Activated CD4-positive, CD25-positive, alpha-beta regulatory T cell treated with anti-CD3 and anti-CD28 coated beads, Interleukin-2, amount 50 U/mL, for 72 hours (primary cell): ENCODE measurements at places on chromosomes 12 and 14.

GRCh38 chr14:75181293-75182062 lies 5.1 kb upstream of the TMED10 start:
- no peak for DNase-seq

- DNase-seq = no peak
These were observed 58.2 kb downstream of the ESR2 start for GRCh38 chr14:64235652-64236640.

DNA sequence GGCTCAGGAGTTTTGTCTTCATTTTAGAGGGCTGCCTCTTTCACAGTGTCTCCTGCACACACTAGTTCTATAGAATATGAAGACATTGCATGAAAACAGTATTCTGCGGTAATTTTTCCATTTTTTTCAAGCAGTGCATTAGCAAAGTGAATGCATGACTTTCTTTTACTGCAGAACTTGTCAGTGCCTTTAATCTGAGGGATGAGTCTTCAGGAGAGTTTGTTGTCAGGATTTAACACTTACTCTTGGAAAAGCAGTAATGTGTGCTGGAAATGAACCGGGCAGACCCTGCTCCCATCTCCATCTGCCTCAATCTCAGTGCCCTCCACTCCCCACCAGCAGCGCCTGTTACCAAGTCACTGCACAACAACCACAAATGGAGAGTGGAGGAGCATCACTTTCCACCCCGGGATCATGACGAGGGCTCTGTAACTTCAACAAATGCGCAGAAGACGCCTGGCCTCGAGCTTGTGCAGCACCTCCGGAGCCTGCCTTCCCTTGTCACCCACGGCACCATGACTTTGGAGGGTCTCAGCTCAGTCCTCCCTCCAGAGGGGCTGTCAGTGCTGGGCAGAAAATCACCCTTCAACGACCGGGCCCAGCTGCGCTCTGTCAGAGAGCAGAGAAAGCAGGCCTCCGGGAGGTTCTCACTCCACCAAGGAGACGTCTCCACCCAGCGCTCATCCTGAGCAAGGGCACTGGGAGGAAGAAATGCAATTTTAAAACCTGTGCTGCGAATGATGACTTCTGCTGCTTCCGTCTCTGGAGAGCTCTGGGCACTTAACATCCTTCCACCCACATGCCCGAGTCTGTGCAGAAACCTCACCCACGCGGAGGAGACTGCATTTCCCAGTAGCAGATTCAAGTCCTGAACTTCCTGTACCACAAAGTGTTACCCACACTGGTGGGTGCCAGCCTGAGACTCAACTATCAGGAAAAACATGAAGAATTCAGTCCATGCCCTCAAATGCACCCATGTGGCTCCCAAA lies 255.7 kb downstream of the ADGRD1 start:
- DNase-seq = no peak

DNA sequence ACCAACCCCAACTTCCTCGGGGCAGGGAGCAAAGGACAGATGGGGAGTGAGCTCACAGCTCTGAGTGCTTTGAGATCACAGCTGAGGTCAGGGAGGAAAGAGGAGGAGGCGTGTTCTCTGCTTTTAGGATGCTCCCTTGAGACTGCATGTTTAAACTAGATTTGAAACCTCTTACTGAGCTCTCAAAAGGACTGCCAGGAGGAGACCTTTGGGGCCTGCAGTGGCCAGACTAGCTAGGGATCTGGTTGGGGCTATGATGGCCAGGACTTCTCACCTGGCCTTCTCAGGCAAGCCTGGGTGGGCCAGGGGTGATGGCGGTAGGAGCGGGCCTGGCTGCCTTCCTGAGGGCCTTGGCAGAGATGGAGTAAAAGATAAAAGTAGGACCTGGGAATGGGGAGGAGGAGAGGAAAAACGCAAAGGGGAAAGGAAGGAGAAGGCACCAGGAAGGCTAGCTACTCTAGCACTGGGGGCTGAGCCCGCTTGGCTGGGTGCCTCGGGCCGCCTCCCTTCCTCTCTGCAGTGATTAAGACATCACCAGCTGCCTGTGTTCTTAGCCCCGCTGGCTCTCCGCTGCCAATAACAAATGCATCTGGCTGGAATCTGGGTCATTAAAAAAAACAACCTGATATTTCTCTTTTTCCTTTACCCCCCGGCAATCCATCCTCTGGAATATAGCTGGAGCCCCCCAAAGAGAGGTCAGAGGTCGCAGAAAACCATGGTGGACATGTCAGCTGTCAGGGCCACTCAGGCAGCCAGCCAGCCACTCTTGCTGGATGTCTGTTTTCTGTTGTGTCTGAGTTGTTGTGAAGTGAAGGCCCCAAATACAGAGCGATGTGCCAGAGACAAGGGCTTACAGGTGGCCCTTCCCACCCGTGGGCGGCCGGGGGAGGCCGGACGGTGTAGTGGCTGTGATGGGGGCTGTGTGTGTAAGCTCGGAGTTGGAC lies 141.3 kb downstream of the TSPAN9 start:
- no peak for DNase-seq

GRCh38 chr12:11943919-11944700 lies 126.6 kb upstream of the BCL2L14 start:
- no peak for DNase-seq

- no peak for DNase-seq
These were observed 146.9 kb downstream of the ESR2 start for GRCh38 chr14:64147126-64147790.

- no peak for DNase-seq
These were observed 35.7 kb downstream of the NID2 start for GRCh38 chr14:52033101-52033642.

GRCh38 chr12:91951571-91951970 lies 194.1 kb downstream of the BTG1 start:
- DNase-seq = no peak

GRCh38 chr12:67952787-67953186 lies 36.5 kb upstream of the IFNG-AS1 start:
- DNase-seq = no peak

DNA sequence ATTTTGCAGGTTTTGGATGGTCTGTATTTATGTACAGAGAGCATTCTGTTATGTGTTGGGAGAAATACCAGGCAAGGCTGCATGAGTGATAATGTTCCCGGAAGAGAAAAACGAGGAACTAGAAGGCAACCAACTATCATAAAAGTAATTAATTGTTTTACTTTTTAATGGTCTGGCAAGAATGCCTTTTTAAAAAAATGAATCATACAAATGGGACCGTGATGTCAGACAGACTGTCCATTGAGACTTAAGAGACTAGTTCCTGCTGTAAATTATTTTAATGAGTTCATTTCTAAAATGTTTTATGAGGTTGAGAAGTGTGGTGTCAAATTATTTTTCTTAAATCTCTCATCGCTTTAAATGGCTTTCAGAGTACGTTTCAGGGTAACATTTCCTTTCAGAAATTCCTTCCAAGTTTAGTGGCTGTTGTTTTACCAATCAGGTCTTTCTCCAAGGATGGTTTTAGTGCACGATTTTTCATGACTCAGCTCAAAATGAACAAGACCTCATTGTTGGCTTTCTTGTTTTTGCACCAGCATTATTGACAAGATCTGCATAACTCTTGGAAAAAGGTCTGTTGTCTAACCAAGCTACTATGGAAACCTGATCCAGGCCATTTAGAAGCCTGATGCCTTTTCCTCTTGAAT lies 86.1 kb upstream of the ARHGAP5 start:
- DNase-seq = no peak

DNA sequence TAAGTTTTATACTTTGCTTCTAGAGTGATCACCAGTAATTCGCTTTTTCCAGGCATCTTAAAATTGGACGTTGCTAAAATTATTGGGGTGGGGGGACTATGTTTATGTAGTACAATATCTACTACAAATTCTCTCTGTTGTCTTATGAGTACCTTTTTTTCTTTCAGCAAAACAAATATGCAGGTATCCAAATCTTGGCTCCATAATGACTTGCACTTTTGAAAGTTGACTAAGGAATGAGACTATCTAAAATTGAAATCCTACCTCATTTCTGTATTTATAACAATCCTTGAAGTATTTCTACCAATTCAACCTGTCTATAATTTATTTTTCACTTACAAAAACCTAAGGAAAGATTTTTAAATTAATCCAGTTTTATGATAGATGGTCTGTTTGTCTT lies 2.4 kb downstream of the DYNC1H1 start:
- no peak for DNase-seq

DNA sequence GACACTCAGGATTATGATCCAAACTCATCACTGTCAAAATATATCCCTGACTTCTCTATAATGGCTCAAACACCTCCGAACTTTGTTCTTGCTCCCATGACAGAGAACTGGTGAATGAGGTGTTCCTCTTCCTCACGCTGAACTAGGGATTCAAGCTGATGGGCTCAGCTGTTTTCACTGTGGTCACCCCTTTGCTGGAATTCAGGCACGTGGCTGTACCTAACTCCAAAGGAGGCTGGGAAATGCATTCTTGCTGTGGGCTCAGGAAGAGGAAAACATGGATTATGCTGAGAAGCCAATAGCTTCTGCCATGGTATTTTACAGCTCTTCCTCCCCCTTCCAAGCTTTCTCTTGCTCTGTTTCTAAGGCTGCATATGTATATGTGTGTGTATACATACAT lies 43.9 kb downstream of the STXBP6 start:
- DNase-seq = no peak

GRCh38 chr14:67440513-67440912 lies 28.5 kb upstream of the PLEK2 start:
- DNase-seq = no peak

- no peak for DNase-seq
These were observed 1.6 kb downstream of the ATP6V1D start for GRCh38 chr14:67357969-67358354.

DNA sequence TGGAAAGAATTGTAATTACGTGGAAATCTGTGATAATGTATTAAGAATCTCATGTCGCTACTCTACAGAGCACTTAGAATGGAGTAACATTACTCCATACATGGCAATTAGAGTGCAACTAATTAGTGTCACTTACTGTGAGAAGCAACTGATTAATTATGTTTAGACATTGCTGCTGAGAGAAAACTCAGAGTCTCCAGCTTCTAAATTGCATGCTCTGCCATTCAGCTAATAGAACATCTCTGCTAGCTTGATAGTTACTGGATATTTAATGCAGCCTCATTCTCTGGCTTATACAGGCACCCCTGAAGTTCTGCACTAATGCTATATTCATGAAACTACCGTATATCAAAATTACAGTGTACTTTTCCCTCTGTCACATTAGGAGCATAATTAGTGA lies 338.4 kb downstream of the ADAMTS20 start:
- DNase-seq = no peak

DNA sequence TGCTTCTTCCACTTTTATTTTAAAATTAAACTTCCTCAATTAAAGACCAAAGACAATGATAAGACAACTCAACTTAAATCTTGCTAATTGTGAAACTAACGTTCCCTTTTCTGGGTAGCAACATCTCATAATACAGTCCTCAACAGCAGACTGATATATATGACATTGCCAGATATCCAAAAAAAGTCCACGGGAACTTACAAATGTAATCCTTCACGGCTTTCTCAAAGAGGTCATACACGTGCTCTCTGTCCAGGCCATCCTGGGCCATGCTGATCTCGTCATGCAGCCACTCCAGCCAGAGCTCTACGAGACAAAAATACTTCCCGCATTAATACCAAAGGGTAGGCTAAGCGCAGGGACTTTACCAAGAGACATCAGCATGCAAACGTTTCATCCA lies 13.3 kb downstream of the SART3 start:
- no peak for DNase-seq

- DNase-seq = no peak
These were observed 414.9 kb downstream of the ETNK1 start for GRCh38 chr12:23039834-23040233.

GRCh38 chr12:28486521-28486920 lies 296.3 kb downstream of the CCDC91 start:
- no peak for DNase-seq

DNA sequence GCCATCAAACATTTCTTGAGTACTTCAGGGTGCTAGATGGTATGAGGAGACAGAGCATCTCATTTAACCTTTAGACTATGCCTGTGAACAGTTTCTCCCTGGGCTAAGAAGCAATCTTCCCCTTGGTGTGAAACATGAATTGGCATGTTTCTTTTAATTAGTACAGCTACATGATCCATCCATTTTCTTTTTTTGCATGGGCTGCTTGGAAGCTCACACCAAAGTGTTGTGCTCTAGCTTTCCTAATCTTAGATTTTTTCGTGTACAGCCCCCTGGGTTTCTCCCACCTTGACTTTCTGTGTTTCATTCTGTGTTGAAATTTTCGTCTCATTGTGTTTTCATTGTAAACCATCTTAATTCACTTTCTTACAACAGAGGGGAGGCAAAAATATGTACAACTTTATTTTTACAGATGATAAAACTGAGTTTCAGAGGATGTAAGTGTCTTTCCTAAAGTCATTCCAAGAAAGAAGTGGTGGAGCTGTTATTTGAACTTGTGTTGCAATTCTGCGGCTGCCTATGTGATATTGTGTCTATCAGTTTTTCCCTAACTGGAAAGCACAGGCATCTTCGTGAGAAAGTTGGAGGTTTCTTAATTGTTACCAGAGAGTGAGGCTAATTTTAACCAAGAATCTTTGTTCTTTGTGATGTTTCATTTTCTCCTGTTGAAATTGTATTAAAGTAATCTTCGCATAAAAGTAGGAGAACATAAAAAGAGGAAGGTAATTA lies 64.5 kb downstream of the DAAM1 start:
- DNase-seq = no peak

GRCh38 chr14:23348297-23348655 lies 4.4 kb downstream of the SLC22A17 start:
- no peak for DNase-seq

- no peak for DNase-seq
These were observed 39.1 kb upstream of the STAB2 start for GRCh38 chr12:103547929-103548328.

DNA sequence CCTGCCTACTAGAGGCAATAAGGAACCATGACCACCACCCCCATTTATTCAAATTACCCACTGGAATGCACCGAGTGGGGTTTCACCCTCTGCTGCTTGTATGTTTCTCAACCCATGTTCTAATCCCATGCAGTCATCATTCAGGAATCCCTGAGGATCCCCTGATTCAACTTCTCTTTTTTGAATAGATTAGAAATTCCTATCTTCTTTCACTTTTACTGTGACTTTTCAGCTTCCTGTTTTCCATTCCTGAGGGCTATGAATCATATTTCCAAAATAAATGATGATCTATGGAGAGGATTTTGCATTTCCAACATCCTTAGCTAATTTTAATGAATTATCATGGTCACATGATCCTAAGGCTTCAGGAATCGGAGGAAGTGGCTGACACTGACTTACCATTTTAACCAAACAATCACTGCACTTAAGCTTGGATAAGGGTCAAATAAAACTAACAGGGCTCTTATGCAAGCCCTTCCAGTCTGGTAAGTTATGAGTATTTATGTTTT lies 19.4 kb upstream of the P2RX4 start:
- no peak for DNase-seq

DNA sequence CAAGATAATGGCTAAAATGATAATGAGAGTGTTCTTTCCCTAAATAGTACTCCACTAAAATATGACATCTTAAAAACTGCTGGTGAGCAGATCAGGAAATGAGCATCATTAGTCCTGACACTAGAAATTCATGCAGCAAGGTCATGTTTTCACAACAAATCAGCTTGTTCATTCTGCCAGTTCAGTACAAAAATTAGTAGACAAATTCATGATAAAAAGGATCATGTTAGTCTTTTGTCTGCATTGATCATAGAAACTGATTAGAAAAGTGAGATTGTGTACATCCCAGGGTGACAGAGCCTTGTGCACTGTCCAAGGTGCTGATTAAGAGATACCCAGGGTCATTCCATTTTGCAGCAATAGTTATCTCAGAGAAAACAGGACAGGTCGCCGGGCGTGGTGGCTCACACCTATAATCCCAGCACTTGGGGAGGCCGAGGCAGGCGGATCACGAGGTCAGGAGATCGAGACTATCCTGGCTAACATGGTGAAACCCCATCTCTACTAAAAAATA lies 163.6 kb downstream of the RIMBP2 start:
- DNase-seq = no peak

- DNase-seq = no peak
These were observed 346.6 kb downstream of the NAV3 start for GRCh38 chr12:78177298-78177697.
